Panc1 (cell line): ENCODE measurements at places on chromosomes 7 and 10.

DNA sequence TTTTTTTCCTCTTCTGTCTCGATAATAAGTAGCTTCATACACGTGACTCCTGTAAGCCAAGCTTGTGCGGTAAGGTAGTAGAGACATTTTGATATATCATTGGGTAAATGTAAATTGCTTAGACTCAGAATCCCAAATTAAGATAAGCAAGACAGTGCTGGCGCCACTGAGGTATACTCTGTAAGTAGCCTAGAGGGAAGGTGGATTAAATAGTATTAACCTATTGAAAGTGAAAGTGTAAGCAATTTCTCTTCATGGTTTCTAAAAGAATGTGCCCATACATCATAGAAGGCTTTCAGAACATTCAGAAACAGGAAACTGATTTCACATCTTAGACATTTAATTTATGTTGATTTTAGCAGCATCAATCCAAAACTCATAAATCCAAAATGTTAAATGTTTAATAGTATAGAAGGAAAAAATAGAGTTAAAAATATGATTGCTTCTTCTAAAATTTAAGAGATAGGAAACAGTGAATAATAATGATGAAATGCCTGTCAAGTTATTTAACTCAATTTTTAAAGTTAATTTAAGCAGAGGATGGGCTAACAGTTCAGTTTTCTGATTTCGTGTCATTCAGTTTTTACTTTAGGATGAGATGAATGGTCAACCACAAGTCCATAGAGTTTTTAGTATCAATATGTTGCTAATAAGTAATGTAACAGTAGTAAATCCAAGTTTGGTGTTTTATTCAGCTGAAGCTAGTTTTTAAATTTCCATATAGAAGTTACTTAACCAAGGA lies 36.8 kb downstream of the LRRC72 start:
- DNase-seq: no peak

DNA sequence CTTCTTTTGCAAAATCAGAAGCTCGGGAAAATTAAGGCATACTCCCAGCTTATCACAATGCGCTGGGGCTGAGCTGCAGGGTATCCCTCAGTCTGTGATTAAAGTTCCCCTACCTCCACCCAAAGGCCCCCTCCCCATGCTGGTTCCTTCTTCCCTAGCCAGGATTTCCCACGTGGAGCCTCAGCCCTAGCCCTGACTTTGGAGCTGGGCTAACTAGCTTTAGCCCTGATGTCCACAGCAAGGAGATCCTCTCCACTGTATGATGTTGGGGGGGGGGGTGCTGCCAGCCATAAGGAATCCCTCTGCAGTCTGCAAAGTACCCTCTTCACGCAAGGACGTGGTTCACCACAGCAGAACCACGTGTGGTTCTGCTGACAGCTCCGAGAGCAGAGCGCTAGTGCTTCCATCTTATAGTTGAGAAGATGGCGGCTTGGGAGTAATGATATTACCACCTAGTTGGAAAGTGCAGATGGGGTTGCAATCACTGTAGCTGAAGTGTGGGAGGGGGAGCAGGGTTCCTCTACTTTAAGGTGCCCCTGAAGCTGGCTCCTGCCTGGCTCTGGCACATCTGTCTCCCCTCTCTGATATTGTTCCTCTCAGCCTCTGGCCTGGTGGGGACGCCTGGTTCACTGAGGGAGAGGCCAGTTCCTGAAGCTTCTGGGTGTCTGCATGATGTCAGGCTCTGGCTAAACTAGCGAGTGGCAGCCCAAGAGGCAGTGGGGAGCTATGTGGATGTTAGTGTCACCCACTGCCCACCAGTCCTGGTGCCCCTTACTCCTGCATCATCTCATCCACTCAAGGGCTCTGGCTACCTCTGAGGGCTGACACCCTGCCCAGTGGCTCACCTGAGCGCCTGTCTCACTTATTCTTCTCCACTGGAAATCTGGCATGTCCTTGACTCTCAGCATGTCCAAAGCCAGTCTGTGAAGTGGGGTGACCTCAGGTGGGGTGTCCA lies 270.7 kb downstream of the RPS24 start:
- no peak for DNase-seq

DNA sequence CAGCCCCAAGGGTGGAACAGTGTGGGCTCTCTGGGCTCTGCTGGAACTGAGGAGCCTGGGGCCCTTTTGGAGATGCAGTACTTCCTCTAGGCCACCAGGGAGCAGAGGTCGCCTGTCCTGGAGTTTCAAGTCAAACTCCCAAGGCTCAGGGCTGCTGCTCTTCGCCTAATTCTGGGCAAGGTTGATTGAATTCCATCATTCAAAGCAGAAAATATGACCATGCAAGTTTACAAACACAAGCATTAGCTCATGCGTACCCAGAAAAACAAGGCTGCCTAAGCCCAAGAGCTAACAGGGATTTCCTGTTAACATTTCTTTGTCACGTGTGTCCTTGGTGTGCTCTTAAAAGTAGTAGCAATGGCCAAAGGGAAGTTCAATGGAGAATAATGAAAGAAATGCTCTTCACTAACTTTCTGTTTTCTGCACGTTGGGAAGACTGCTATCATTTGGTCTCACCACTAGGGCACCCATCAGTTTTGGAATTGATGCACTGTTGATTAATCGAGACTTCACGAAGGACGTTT lies 20.1 kb downstream of the LDB3 start:
- DNase-seq: no peak

- no peak for DNase-seq
Observed at GRCh38 chr10:91215384-91215783, 5.1 kb upstream of the PCGF5 start.

DNA sequence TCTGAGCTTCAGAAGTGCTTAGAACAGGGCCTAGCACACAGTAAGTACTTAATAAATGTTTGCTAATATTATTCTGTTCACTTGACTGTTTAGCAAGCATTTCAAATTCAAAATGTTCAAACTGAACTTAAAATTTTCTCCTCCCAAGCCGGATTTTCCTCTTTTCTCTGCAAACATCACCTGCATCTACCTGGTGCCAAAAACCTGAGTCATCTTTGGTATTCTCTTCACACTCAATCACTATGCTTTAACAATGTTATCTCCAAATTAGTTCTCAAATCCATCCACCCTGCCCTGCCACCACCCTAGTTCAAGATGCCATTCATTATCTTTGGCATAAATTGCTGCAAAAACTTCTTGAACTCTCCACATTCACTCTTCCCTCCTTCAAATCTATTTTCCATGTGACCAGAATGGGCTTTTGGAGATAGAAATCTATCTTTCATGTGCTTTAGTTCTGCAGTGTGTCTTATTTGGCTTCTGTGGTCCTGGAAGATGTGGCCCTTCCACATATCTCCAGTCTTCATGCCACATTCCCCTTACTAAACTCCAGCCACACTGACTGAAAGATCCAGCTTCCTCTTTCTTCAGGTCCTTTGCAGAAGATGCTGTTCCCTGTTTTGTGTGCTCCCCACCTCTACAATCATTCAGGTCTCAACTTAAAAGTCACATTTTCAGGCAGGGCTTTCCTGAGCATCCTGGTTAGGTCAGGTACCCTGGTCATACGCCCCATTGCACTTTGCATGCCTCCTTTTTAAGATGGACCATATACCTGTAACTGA lies 2.0 kb downstream of the GGCT start:
- no peak for DNase-seq

DNA sequence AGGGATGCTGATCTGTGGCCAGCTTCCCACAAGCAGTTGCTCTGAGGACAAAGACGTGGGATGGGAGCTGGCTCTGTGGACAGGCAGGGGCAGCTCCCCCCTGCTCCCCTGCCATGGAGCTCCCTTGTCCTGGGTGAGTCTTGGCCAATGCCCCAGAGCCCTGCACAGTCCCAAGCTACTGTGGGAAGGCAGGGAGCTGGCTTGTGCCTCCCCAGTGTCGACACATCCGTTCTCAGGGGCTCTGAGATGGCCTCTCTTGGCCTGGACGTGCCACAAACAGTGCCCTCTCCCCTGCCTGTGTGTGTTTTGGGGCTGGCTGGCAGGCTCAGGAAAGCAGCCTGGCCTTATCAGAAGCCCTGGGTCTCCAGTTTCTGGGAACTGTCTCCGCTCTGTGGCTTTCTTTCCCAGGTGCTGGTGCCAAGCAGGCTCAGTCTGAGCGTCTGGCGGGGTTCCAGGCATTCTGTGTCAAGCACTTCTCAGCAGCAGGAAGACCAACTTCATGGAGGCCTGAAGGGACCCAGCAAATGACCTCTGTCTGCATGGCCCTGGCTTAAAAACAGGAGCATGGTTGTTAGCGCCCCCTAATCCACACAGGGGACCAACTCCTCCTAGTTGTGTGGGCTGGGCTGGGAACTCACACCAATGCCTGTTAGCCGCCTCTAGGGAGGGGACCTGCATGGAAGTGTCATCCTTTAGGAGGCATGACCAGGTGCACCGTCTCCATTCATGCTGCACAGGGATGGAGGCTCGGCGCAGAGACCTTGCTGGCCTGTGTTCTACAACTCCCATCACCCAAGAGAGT lies 375.2 kb downstream of the RPS24 start:
- DNase-seq: no peak

DNA sequence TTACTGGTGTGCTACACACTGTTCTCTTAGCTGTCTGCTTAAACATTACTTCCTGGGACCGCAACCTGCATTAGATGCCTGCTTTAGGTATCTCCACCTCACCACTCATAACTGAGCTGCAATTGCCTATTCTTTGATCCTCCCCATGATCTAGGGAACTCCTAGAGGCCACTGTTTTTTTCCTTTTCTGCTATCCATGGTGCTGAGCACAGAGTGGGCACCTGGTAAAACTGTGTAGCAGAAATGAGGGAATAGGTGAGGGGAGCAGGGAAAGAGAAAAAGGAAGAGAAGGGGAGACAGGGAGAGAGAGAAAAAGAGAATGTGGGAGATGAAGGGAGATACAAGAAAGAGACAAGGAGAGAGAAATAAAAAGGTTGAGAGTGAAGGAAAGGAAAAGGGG lies 434.9 kb downstream of the ADRA2A start:
- no peak for DNase-seq

DNA sequence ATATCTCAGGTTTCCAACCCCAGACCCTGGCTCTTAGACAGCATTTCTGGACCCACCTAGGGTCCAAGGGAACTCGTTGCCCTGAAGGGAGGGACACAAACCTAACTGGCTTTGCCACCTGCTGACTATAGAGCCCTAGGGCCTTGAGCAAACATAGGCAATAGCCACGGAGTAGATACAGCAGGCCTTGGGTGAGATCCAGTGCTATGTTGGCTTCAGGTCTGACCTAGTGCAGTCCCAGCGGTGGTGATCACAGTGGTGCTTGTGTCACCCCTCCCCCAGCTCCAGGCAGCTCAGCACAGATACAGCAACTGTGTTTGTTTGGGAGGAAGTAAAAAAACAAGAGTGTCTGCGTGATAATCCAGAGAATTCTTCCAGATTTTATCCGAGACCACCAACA lies 9.7 kb upstream of the TNKS2 start:
- no peak for DNase-seq

GRCh38 chr7:47741984-47742383 lies 160.1 kb upstream of the TNS3 start:
- no peak for DNase-seq

- DNase-seq: no peak
Observed at GRCh38 chr7:99072126-99072525, 71.8 kb downstream of the SMURF1 start.

GRCh38 chr10:22460101-22460500 lies 114.8 kb downstream of the SPAG6 start:
- DNase-seq: no peak

DNA sequence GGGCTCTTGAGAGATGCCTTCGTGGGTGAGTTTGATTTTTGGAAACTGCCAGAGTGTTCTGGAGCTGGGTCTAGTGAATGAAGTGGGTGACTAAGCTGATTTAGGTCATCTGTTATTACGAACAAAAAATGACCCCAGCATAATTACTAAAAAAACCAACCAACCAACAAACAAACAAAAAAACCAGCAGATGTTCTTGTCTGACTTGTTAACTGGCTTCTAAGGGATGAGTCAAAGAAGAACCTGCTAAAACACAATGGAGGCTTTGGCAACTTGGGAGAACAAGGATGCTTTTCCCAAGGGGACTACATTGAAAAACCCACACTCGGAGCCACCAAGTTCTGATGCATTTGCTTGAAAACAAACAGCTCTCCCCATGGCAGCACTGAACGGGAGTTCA lies 11.5 kb downstream of the TACR2 start:
- no peak for DNase-seq

GRCh38 chr10:75408509-75408875 lies 6.9 kb upstream of the ZNF503 start:
- no peak for DNase-seq

DNA sequence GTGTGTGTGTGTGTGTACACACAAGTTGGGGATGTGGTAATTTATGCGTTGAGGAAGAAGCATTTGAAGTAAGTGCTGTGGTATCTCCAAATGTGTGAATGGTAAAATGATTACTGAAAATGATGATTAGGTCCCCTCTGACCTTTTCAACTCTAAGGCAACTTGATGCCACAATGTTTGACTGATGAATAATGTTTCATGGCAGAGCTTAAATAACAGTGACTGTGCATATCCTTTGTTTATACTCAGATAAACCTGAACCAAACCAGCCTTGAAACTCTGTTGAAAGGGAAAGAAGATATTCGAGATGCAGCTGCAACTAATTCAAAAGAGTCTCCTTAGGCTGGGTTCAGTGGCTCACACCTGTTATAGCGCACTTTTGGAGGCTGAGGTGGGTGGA lies 64.8 kb upstream of the YAE1 start:
- no peak for DNase-seq

GRCh38 chr10:3951993-3952392 lies 167.0 kb upstream of the KLF6 start:
- DNase-seq: no peak

- no peak for DNase-seq
Observed at GRCh38 chr7:23970193-23970592, 260.2 kb downstream of the STK31 start.

DNA sequence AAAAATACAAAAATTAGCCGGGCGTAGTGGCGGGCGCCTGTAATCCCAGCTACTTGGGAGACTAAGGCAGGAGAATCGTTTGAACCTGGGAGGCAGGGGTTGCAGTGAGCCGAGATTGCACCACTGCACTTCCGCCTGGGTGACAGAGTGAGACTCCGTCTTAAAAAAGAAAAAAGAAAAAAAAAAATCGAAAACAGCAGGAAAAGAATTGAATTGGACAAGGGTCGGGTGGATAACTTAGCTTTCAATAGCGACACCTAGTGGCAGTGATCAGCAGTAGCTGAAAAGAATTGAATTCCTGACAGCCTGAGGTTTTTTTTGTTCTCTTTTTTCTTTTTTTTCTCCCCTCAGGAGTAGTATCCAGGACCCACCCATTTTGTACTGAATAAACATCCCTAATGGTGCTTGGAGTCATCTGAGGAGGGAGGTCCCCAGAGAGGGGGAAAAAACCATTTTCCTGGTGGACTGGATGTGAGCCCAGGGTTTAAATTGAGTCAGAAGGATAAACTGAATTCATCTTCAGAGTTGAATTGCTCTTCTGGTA lies 55.1 kb downstream of the CYCS start:
- no peak for DNase-seq

GRCh38 chr10:106355450-106355849 lies 809.1 kb downstream of the SORCS1 start:
- no peak for DNase-seq
